Stimulated activated CD4-positive, alpha-beta T cell treated with anti-CD3 and anti-CD28 coated beads, TNF-alpha, amount 100 ng/mL, for 1 hour (primary cell): ENCODE measurements at places on chromosomes 7 and 10.

GRCh38 chr7:101743995-101744360 is 73.4 kb upstream of the CUX1 start:
- no peak for DNase-seq

DNA sequence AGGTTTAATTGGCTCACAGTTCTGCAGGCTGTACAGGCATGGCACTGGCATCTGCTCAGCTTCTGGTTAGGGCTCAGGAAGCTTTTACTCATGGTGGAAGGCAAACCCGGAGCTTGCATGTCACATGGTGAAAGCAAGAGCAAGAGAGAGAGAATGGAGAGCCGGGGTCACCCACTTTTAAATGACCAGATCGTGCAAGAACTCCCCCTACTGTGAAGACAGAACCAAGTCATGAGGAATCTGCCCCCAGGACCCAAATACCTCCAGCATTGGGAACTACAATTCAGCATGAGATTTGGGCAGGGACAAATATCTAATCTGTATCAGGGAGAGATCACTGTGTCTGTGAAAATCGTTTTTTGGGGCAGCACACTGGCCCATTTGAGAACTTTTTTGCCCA is 110.0 kb upstream of the MYO3A start:
- DNase-seq = no peak

DNA sequence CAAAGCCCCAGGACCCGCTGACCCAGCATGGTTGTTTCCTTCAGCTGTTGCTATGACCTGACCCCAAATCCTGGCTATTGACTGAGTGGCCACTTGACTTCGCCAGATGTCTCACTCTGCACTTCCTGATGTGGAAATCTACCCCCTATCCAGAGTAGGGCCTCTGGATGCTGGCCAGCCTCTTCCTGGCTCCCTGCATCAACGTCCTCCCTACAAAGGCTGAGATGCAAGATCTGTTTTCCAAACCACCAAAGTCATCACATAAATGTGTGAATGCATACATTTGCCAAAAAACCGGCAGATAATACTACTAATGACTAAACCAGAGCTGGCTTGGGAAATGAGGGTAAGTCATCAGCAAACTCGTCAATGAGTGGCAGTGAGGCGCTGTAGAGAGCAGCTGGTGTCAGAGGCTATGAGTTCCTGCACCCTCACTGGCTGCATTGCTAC is 70.4 kb downstream of the PYROXD2 start:
- no peak for DNase-seq

DNA sequence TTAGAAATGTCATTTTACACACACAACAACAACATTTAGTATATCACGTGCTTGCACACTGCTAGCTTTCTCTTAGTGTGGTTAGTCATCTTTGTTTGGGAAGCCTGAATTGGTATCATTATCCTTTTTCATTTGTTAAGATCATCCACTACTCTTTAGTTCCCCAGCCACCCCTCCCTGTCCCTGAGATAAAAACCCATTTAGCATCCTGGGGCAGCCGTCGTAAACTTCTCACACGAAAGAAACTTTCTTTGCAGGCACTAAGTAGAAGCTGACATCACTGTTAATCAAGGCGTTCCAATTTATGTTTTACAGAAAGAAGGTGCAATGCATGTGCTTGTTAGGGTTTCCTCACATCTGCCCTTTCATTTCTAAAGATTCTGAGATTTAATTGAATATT is 475.1 kb upstream of the FZD8 start:
- no peak for DNase-seq

DNA sequence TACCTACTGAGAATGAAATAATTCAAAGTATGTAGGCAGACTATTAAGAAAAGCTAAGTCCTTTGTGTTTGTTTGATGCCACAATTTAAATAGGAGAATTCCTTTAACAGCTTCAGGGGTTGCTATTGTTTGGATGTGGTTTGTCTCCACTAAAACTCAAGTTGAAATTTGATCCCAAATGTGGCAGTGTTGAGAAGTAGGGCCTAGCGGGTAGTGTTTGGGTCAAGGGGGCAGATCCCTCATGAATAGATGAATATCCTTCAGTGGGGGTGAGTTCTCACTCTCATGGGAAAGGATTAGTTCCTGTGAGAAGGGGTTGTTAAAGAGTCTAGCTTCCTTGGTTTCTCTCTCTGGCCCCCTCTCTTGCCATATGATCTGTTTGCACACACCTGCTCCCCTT is 97.0 kb downstream of the HGF start:
- no peak for DNase-seq

GRCh38 chr7:1768832-1769231 is 98.8 kb downstream of the ELFN1 start:
- DNase-seq = no peak

DNA sequence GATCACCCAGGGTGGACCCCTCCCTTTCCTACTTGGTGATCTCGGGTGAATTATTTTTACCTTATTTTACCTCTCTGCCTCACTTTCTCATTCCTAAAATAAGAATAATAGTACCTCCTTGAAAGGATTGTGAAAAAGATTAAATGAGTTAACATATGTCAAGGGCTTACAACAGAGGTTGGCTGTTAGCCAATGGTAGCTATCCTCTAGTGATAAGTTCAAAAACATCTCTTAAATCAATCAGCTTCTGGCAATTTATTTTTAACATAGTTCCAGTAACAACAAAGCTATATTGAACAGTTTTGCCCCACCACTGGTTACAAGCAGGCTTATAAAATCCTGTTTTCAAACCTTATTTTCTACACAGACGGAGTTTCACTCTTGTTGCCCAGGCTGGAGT is 45.4 kb downstream of the TMEM168 start:
- no peak for DNase-seq

GRCh38 chr10:75201793-75202307 is 8.7 kb upstream of the VDAC2 start:
- no peak for DNase-seq

- DNase-seq = no peak
These were observed 27.8 kb downstream of the A1CF start for GRCh38 chr10:50857579-50857978.

- no peak for DNase-seq
These were observed 110.7 kb upstream of the SEMA3C start for GRCh38 chr7:81029511-81029910.

DNA sequence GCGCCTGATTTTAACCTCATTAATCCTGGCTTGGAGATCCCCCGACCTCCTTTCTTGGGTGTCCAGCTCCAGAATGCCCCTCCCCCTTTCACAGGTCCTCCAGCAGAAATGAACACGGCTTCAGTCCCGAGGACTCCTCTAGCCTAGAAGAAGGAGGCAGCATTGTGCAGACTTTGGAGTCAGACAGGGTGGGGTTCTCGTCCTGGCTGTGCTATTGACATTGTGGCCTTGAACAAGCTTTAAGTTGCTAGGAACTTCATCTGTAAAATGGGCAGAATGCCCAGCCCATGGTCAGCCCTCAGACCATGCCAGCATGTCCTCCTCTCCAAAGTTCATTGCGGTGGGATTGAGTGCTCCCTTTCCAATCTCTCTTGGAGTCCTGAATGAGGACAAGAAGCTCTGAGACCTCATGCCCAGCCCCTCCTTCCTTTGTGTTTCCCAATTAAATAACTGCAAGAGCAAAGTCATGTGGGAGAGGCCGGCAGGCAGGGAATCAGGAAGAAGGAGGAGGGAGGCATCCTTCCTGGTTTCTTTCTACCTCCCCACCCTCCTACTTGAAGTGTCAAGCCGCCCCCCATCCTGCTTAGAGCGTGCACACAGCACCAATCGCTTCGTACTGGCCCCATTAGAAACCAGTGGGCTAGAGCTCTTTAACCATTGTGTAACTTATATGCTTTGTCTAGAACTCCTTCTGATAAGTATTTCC is 86.4 kb downstream of the RBM20 start:
- DNase-seq = no peak

DNA sequence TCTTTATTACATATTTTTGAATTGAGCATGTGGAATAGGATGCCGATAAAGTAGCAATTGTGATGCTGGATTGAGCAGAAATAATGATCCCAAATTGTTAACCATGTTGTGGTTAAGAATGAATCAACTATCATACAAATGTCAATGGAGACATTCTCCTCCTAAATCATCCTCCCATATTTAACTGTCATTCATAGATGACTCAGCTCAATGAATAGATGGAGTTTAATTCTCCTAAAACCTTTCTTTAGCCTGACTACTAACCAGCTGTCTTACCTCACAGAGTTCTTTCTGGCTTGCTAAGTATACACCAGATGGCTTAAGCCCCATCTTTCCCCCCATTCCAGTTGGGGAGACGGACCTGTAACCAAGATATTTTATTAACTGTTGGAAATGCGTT is 23.4 kb upstream of the NPS start:
- no peak for DNase-seq

DNA sequence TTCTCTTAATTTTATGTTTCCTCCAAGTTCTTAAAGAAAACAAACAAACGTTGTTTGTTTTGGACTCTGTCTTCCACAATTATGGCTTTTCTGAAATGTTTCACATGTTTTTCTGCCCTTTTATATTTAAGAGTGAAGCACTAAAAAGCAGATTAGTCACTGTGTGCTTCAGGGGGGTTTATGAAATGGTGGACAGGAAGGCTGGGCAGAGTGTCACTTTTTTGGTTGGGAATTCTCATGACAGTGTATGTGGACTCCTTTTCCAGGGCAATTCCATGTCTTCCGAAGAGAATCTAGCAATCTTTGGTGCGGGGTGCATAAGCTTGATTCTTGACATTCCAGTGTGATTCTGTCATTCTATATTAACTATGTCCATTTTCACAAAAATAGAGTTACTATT is 669.4 kb downstream of the PARD3 start:
- no peak for DNase-seq

- no peak for DNase-seq
These were observed 178.8 kb downstream of the REEP3 start for GRCh38 chr10:63699785-63700613.

DNA sequence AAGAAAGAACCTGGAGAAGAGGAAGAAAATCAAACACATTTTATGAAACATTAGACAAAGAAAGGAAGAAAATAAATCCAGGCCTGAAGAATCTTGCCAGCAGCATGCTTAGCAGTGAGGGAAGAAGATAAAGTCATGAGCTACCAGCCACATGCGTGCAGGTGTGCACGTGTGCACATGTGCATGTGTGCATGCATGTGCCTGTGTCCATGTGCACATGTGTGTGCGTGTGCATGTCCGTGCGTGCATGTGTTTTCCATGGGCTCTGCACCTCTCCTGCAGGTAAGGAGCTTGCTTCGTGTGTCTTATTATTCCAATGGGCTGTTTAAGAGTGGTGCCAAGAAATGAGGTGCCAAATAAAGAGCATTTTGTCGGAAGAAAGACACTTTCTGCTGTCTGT is 322.2 kb downstream of the FGFR2 start:
- DNase-seq = no peak

DNA sequence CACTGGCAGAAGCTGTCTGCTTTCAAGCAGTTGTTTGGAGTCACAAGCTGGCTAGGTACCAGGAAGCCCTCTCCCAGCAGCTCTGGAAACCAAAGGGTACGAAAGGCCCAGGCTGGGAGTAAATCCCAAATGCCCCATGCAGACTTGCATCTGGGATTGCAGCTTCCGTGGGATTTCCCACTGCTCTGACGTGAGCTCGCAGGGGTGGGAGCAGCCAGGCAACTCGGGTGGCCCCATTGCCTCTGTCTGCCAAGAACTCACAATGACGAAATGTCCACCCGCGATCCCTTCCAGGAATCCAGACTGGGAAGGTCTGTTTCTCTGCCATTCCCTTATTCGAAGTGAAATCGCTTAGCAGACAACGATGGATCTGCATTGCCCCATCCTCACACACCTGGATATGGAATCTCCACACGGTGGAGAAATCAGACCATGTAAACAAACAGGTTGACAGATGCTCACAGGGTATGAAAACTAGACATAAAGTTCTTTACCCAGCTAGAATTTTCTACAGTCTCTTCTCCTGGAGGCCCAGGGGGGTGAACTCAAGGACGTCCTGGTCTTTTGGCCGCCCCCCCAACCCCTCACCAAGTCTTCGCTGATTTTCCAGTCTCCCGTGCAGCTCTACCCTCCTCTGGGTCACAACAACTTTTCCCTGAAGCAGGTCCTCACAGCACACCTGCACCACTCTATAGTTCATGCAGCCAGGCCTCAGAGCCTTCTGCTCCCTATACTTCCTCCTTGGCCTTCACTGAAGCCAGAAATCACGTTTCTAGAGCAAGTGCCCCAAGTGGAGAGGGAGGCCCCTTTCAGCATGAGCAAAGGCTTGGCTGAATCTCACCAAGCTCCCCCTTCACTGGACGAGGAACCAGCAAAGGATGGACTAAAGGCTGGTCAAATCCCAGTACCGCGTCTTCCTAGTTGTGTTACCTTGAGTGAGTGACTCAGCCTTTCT is 20.0 kb downstream of the SH3PXD2A start:
- no peak for DNase-seq

DNA sequence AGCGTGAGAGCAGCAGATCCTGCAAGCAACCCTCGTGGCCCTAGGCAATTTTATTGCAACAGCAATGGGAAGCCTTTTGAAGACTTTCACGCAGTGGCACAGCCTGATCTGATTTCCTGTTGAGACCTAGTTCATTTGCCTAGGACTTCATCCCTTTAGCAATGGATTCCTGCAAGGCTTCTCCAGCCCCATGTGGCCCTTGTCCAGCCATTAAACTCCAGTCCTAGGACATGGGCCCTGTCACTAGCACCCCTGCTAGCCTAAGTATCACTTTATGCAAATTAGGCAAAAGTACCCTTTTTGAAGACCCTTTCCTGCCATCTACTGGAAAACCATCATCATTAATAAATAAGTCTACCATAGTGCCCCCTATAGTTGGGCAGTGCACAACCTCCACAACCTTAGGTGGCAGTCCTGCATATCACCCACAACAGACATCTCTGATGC is 379.4 kb downstream of the GALNT17 start:
- DNase-seq = no peak

GRCh38 chr10:103277713-103278536 is 987 bp downstream of the INA start:
- no peak for DNase-seq

DNA sequence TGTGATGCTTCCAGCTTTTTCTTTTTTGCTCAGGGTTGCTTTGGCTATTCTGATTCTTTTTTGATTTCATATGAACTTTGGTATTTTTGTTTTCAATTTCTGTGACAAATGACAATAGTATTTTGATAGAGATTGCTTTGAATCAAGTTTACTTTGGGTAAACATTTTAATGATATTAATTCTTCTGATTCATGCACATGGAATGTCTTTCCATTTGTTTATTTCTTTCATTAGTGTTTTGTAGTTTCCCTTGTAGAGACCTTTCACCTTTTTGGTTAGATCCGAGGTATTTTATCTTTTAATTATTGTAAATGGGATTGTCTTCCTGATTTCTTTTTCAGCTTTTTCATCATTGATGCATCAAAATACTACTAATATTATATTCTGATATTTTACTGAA is 93.2 kb downstream of the LANCL2 start:
- no peak for DNase-seq

GRCh38 chr7:151135866-151136843 is 31.3 kb downstream of the GBX1 start:
- DNase-seq = no peak
